ENCODE measurements at places on chromosomes 2 and 18.

- DNase-seq: no peak
Observed at GRCh38 chr18:44799907-44800421, 119.3 kb downstream of the SETBP1 start.

DNA sequence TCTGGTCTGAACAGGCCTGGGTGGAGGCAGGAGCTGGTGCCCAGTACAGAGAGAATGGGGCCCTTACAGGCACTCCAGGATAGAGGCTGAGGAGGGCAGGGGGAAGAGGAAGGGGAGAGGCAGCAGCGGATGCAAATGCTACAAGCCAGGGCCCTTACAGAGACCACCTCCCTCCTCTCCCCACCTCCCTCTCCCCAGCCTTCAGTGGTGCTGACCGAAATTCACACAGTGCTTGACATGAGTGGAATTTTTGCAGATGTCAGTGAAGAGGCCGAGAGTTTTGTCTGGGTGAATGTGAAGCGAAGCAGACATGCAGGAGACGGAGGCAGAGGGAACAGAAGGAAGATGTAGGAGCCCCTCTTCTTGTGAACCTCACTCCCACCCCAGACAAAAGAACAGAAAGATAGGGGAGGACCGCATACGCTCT, 31.9 kb downstream of the CIB4 start:
- DNase-seq: no peak

GRCh38 chr18:55841314-55841713, 253.3 kb upstream of the TCF4 start:
- no peak for DNase-seq

GRCh38 chr18:59220784-59221765, 1.1 kb downstream of the GRP start:
- DNase-seq: peak; percentile 76

GRCh38 chr2:226270285-226271058, 529.1 kb downstream of the IRS1 start:
- no peak for DNase-seq

GRCh38 chr2:187906021-187906420, 351.8 kb upstream of the TFPI start:
- DNase-seq: no peak

- DNase-seq: peak; percentile 78
Observed at GRCh38 chr2:42567806-42568400, 529 bp upstream of the MTA3 start.

DNA sequence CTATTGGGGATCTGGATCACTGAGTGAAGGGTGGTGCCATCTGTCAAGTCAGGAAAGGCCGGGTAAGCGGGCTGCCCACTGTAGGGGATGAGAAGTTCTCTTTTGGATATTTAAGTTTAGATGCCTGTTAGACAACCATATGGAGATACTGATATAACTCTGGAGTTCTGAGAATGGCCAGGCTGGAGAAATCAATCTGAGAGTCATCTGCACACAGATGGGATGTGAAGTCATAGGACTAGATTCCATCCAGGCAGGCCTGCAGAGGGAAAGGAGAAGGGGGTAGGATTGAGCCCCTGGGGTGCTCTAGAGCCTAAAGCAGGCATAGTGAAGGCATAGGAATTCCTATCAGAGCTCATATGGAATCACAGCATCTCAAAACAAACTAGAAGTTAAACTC, 30.1 kb downstream of the SPRED2 start:
- DNase-seq: no peak

DNA sequence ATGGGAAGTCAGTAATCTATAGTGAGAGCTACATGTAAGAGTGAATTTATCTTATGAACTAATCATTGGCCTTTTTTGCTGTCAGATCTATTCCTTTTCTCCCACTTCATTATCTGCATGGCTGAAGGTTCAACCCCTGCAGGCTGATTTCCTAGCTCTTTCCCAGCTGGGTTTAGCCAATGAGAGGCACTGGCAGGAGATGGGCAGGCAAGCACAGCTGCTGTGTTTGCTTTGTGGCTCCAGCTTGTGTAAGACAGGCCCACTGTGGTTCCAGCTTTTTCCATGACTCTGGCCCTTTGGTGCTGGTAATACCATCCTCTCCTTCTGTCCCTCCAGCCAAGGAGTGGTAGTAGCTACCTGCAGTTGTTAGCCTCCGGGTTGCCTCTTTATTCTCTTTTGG, 248.8 kb downstream of the PLCL1 start:
- no peak for DNase-seq

DNA sequence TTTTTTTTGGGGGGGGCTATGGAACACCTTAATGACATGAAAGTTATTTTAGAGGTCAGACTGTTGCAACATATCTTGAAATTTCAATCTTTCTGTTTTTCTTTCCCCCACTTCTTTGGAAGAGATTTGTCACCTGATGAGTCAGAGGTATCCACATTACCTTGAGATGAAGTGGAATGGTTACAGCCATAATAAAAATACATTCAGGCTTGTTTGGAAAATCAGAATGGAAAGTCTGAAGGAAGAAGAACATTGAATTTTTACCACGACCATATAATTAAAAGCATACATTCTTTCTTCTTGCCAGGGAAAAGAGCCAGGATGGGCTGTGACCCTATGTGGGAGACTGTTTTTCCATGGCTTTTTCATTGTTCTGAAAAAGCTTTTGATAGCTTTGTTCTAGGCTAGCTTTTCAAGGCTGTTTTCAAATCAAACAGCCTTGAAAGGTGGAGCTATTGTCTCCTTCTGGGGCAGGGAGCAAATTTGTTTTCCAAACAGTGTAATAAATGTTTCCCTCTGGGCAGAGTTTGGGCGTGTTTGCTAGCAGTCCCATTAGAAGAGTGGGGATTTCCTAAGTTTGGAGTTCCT, 2.3 kb upstream of the GTF3C3 start:
- DNase-seq: no peak

- DNase-seq: no peak
Observed at GRCh38 chr2:214503568-214503967, 92.7 kb downstream of the VWC2L start.

DNA sequence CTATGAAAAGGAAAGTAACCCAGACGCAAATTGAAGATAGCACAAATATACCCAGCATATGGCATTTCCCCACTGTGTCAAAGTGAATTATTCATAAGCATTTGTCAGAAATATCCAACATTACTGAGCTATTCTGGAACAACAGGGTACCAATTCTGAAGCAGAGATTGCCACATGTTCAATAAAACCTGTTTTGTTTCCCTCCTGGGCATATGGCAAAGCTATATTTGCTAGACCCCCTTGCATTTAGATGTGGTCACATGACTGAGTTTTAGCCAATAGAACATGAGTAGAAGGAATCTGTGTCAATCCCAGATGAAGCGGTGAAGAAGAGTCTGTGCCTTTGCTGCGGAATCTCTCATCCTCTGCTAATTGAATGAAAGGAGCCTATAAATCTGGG, 296.4 kb upstream of the DLGAP1 start:
- DNase-seq: no peak

DNA sequence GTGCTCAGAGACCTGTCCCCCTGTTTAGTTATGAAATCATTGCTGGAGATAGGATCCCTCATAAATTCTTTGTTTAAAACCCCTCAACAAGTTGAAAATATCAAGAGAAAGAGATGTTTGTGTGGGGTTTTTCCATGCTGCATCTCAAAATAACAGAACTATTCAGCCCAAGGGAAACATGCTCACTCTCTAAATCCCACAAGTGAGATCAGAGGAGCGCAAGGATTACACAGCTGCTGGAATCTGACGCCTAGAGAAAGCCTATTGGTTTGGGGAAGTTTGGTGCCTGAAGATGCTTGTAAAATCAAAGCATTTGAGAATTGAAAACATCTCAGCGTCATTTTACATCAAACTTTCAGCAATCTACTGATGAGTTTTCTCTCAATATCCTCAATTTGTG, 7.9 kb downstream of the FSHR start:
- DNase-seq: no peak

DNA sequence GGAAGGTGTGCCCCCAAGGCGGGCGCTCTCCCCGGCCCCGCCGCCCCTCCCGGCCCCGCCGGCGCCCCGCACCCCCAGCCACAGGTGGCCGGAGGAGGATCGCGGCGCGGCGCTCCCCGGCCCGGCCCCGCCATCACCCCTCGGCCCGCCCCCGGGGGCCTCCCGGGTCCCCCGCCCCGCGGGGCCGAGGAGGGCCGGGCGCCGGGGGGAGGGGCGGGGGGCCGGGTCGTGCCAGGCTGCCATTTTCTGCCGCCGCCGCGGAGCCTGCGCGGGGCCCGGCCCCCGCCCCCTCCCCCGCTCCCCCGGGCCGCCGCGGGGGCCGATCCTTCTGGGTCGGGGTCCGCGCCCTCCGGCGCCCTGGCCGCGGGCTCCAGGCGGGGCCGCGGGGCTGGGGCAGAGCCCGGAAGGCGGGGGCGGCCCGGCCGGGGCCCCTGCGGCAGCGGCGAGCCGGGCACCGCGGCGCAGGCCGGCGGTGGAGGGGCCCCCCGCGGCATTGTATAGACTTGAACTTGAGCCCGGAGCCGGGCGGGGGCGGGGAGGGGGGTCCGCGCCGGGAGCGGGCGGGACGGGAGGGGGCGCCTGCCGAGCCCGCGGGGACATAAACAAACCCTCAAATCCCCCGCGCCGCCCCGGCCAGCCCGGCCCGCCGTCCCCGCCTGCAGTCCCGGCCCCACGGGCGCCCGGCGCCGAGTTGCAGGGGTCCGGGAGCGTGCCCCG, 556 bp downstream of the DNMT3A start:
- peak; percentile 63 for DNase-seq

DNA sequence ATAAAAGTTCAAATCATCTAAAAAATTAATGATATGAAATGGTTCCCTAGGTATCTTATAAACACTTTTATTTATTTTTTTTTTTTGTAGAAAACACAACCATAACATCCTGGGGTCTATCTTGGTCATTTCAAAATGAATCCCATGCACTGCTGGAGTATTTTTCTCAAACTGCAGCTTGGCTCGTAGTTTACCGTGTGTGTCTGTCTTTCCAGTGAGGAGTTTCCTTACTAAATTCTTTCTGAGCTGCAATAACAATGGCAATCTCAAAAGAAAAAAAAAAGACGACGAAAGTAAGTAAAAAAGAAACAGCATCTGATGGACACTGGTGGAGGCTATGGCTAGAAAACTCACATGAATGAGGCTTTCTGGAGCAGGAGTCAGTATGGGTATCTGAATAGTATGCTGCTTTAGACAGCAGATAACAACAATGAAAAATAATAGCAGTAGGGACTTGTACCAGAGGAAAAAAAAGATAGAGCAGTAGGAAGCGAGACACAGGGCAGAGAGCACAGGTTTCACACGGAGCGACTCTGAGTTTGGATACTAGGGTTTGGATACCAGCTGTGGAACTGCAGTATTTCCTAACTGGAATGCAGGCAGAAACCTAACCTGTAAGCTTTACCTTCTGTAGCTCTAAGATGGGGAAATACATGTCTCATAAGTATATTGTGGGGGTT, 43.5 kb downstream of the CALCRL start:
- DNase-seq: no peak

GRCh38 chr2:74425523-74425922, 4.0 kb downstream of the WDR54 start:
- DNase-seq: no peak

DNA sequence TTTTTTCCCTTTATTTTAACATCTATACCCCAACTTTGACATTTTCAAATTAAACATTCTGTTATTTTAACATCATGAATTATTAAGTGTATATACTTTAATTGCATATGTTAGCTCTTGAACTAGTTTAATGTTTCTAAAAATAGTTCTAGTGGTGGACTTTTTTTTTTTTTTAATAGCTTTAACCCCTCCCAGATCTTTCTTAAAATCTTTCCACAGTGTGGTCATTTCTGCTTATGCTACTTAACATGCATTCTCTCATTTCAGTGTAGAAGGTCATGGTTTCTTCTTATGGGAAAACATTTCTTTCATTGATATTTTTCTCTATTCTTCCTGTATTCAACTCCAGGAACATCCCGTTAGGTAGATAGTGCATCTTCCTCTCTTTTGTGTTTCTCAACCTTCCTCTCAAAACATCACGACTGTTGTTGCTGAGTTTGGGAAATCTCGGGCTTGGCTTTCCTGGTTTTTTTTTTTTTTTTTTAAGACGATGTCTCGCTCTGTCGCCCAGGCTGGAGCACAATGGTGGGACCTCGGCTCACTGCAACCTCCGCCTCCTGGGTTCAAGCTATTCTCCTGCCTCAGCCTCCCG, 849 bp upstream of the TMEM18 start:
- DNase-seq: no peak

GRCh38 chr2:127107622-127107999, 657 bp upstream of the BIN1 start:
- DNase-seq: no peak

GRCh38 chr2:83233326-83233725, 1225.8 kb downstream of the SUCLG1 start:
- DNase-seq: no peak

DNA sequence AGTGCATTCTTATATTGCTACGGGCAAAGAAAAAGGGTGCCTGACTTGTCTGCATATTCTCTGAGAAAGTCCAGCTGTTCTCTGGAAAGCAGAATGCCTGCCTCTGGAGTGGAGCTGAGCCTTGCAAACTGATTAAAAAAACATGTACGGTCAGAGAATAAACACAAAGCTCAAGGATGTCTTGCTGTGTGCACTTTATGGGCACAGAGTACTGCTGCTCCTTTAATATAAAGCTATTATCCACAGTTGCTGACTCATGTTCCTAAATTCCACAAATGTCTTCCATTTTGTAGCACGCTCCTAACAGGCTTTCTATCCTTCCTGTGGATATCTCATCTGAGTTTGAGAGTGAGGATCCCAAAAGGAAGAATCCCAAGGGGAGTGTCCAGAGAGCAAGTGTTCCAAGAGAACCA, 229.0 kb downstream of the MREG start:
- no peak for DNase-seq

DNA sequence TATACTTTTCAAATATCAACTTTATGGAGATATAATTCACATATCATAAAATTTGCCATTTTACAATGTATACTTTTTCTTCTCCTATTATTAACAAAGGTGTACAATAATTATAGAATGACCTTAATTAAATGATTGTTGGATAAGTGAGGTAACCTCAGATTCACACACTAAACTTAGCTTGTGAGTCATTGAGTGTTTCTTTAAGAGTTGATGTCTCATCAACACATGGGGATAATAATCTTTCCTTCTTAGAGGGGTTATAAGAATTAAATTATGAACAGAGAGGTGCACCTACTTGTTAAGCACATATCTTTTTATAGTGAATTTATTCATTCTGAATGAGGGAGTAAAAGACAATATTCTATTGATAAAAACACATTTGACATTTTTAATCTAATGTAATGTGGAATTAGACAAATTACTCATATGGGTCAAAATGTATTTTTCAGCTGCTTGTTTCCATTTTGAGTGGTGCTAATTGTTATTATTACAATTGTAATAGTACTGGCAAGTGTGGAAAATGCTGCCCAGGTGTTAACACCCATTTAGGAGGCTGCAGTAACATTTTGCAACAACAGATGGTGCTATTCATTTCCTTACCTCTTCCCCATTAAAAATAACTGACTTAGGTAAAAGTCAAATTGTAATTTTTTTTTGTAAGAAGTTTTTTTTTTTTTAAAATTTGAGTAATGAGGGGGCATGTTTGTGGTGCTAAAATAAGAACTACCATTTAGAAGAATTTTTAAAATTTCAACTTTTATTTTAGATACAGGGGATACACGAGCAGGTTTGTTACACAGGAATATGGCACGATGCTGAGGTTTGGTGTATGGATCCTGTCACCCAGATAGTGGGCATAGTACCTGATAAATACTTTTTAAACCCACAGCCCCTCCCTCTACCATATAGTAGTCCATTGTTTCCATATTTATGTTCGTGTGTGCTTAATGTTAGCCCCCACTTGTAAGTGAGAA, 32.1 kb upstream of the DYNAP start:
- DNase-seq: peak; percentile 18
